ENCODE measurements at places on chromosomes 13 and 19.
A peak's percentile ranks its signal among the peaks of the same experiment; 100 is the strongest.

DNA sequence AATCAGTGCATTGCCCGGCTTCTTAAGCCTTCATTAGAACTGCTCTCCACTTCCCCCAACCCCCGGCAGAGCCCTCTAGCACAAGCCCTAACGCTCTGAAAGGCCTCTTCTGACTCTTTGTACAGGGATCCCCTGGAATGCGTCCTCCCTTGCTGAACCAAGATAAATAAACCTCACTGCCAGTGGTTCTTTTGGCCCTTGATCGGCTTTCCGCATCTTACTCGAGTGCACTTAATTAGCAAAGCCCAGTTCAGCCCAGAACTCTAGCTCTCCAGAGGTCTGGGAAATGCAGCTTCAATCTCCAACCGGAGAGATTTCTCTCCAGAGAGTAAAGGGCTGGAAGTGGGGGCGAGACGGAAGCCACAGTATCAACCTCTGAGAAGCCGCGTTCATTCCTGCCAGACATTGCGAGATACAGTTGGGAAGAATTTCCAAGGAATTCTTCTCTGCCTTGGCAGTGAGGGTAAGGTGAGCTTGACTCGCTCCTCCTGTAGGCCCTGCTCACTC lies 8.7 kb upstream of the ZNF444 start:
- no peak for DNase-seq

GRCh38 chr13:98445340-98446233 lies 131.3 kb downstream of the STK24 start:
- peak; percentile 77 for DNase-seq

DNA sequence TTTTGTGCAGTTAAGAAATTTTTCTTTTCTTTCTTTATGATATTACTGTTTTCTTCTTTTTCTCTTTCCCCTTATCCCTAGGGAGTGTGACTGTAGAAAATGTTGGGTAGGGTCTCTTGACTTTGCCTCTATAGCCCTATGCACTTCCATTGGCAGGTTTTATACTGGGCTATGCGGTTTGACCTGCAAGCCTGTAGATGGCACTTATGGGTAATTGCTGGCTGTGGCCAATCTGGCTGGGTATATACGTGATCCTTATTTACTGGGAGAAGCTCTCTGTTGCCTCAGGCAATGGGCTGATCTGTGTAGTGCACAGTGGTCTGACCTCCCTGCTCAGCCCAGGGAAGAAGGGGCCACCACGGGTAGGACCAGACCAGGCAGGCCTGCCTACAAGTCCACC lies 78.8 kb downstream of the RAP2A start:
- no peak for DNase-seq

DNA sequence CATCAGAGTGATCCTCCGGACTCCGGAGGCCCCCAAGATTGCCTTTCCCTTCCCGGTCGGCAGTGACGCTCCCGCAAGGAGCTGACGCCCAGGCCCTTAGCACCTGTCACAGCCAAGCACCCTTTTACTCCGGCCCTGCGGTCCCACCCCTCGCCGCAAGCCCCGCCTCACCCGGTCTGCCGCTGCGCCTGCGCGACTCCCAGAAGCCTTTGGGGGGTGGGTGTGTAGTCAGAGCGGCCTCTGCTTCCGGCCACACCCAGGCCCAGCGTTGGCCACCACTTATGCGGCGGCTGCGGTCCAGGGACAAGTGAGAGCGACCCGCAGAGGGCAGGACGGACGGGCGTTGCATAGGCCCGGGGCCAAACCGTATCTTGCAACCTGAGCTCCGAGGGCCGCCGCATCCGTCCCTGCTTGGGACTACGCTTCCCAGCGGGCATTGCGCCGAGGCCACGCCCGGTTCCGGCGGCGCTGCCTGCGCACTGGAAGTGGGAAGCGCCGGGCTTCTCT lies 441 bp upstream of the ZFP28 start:
- DNase-seq = peak; percentile 81

DNA sequence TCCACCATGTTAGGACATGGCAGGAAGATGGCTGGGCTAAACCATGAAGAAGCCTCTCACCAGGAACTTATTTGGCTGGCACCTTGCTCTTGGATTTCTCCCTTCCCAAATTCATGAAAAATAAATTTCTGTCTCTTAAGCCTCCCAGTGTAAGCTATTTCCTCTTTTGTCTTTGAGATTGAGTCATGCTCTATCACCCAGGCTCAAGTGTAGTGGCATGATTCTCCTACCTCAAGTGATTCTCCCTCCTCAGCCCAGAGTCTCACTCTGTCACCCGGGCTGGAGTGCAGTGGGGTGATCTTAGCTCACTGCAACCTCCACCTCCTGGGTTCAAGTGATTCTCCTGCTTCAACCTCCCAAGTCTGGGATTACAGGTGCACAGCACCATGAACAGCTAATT lies 12.6 kb downstream of the ZNF888 start:
- DNase-seq = no peak

DNA sequence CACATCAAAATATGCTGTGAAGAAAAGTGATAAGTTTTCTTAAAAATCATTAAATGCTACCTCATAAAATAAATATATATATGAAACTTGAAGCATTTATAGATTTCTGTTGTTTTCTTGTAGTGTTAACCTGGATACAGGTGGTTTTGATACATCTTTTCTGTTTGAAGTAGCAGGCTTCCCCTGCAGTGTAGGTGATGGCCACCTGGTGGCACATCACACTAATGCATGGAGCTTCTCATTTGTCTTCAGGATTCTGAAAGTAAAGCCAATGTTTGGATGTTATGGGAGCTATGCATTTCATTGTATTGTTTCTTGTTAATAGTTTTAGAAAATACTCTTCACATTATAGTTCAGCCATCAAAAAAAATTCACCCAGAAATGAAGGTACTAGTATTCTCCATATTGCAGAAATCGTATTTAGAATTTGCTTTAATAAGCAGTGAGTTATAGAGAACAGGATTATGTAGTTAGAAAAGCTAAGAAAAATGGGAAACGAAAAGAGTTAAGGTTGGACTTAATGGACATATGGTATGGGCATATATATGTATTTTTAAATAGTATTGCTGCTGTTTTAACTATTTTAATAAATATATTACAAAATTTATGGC lies 18.7 kb downstream of the GPR180 start:
- DNase-seq = peak; percentile 39

GRCh38 chr19:21677696-21678418 lies 89.5 kb downstream of the ZNF100 start:
- DNase-seq = no peak

DNA sequence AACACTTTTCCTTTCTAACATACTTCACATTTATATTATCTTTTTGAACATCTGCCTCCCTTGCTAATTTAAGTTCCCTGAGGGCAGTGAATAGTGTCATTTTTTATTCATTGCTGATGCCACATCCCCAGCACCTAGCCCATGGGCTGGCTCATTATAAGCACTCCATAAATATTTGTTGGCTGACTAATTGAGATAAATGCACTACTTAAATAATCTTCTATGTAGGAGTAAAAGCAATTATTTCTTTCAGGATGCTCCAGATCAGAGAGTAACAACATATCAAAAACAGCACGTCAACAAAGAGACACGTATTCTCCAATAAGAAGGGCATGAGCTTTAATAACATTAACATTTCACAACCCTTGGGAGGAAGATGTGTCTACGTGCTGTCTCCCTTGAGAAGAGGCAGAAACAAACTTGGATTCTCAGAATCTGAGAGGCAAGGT lies 228.2 kb downstream of the LHFPL6 start:
- no peak for DNase-seq

GRCh38 chr13:35475212-35475959 lies 1.1 kb downstream of the MAB21L1 start:
- DNase-seq = no peak

GRCh38 chr19:18951721-18952281 lies 10.8 kb upstream of the HOMER3 start:
- DNase-seq = no peak

DNA sequence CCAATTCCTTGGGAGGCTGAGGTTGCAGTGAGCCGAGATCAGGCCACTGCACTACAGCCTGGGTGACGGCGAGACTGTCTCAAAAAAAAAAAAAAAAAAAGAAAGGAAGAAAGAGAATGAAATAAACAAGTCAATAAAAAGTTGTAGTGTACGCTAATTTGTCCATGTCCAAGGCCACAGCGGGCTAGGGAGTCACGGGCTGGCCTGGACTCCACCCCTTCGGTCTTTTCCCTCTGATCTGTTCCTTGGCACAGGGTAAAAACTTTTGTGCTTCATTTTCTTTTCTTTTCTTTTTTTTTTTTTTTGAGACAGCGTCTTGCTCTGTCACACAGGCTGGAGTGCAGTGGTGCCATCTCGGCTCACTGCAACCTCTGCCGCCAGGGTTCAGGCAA lies 19.4 kb upstream of the MKNK2 start:
- no peak for DNase-seq

GRCh38 chr13:101026736-101027398 lies 352.3 kb upstream of the TMTC4 start:
- no peak for DNase-seq

- no peak for DNase-seq
These were observed 75.0 kb downstream of the RASA3 start for GRCh38 chr13:114057166-114058050.

DNA sequence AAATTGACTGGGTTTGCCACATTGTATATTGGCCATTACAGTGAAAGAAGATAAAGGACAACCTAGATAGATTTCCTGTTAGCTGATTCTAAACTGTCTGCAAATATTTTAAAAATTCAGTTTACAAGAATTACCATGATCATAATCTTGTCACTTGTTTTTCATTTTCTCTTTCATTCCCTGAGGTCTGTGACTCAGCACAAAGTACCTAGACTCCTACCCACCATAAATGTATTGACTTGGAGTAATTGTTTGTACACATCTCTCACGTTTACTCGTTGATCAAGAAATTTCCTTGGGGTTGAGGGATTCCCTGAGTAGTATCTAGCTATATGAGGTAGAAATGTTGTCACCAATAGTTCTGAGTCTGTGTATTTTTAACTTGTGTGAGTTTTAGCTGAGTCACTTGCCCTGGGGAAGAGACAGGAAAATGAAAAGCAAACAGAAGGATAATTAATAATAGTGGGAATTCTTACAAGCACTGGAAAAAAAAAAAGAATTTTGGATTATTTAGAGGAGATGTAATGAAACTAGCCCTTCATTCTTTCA lies 299.2 kb upstream of the DACH1 start:
- DNase-seq = no peak

- DNase-seq = no peak
These were observed 691.6 kb downstream of the DIAPH3 start for GRCh38 chr13:59472134-59472533.

DNA sequence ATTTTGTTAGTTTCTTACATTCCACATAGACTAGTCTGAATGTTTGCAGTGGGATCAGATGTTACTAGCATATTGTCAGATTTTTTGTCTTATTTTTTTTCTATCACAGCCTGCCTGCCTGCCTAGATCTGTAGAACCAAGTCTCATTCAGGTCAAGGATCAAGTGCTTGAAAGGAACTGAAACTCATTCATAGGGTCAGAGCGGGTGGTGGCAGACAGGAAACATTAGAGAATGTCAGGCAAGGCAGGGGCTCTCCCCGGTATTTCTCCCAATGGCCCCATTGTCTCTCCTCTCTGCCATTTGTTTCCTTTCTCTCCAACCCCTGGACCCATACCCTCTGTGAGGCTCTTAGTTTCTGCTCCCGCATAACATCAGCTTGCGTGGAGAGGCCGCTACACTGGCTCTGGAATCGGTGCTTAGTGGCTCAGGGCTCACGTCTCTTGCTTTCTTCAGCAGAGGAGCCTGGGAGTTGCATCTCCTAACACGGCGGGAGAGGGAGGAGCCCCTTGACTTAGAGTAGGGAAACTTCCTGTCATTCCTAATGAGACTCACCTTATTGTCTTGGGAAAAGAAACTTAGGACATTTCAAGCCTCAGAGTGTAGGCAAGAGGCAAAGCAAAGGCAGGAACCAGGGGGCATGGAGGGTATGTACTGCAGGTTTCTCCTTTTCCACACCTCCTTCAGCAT lies 35.6 kb upstream of the SPATA13 start:
- peak; percentile 32 for DNase-seq

DNA sequence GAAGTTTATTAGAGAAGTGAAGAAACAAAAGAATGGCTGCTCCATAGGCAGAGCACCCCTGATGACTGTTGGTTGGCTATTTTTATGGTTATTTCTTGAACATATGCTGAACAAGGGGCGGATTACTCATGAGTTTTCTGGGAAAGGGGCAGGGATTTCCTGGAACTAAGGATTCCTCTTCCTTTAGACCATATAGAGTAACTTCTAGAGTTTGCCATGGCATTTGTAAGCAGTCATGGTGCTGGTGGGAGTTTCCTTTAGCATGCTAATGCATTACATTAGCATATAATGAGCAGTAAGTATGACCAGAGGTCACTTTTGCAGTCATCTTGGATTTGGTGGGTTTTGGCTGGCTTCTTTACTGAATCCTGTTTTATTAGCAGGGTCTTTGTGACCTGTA lies 38.7 kb upstream of the PCDH8 start:
- DNase-seq = no peak

DNA sequence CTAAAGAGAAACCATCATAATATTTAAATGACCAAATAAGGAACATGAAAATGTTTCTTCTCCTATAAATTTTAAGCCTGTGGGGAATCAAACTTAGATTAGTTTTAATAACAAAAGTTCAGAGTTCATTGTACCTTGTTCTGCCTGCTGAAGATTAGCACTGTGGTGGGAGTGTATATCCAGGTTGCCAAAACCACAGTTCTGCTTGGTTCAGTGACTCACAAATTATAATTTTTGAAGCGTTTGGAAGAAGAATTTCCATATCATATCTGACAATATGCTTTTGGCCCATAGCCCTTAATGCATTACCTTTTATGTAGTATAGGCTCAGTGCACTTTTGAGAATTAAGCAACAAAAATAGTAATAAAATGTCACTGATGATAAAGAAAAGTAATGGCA lies 545.2 kb downstream of the GPC6 start:
- DNase-seq = no peak
